ENCODE measurements at places on chromosomes 7 and 10.

DNA sequence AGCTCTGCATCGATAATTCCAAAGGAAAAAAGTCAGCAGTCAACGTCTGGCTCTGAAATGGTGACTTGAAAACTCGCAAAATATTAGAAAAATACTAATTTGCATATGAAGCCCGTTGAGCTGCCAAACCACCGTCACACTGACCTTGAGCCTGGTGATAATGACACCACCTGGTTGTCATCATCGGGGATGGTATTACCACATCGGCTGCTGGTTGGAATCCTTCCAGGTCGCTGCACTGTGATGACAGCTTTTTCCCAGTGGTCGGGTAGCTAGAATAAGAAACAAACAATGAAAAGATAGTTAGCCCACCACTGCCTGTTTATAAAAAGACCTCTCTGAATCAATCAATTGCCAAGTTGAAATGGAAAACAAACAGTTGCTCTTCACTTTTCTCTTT, 41.6 kb downstream of the LAMB1 start:
- DNase-seq, result no peak

DNA sequence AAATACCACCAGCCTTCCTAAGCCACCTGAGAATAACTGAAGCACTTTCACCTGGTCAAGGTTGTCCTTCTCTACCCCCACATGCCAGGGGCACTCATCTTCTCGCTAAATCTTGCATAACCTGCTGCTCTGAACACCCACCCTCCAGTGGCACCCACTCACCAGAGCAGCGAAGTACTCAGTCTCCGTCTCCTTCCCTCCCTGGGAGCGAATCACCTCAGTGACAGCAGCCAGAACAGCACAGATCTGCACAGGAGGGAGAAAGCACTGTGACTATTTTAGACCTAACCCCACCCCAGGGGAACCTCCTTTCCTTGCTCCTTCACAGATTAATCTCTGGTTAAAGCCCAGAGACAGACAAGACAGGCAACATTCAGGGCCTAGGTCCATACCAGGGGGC, 5.1 kb downstream of the RRP12 start:
- DNase-seq, result no peak

DNA sequence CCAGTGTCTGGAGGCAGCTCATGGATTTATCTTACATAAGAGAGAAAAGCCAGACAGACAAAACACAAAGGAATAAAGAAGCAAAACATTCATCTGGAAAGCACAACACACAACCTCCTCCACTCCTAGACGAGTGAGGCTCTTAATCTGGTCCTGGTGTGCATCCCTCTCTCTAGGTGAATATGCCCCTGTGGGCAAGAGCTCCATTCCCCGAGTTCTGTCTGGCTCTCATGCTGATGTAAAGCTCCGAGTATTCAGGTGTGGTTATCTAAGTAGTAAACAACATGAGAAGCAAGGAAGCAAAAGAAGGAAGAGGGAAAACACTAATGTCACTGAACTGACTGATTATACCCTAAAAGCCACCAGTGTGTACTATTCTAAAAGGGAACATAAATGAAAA, 47.9 kb upstream of the FEZF1 start:
- no peak for DNase-seq

DNA sequence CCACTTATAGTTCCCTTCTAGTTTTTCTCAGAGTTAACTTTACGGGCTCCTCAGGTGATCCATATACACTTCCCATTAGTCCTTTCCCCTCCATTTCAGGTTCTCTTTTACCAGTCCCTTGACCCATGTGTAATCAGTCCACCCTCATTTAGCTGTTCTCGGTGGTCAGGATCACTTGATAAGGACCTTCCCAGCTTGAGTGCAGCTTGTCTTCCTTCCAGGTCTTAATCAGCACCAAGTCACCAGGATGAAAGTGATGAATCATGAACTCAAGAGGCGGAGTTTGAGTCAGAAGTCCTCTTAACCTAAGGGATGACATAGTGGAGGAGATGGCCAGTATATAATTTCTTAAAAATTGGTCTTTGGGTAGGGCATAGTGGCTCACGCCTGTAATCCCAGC, 63.1 kb upstream of the CNTNAP2 start:
- no peak for DNase-seq

DNA sequence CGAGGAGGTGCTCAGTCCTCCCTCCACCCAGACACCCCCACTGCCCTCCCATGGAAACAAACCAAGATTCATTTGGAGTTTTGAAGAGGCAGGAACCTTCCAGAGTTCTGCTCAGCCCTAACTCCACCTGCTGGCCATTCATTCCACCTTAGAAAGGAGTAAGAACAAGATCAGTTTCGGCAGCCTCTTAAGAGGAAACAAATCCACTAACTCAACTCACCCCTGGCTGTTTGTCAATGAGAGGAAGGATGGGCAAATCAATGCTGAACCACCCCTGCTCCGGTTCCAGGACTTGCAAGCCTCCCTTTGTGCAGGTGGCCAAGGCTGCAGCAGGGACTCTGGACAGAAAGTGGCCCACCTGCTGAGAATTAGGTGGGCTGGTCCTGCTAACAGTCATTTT, 26.2 kb downstream of the CCDC3 start:
- peak; percentile 10 for DNase-seq

GRCh38 chr10:24701447-24701846, 22.2 kb downstream of the ARHGAP21 start:
- peak; percentile 66 for DNase-seq

- DNase-seq, result no peak
Measured at GRCh38 chr10:59465088-59465487, 102.7 kb upstream of the FAM13C start.

DNA sequence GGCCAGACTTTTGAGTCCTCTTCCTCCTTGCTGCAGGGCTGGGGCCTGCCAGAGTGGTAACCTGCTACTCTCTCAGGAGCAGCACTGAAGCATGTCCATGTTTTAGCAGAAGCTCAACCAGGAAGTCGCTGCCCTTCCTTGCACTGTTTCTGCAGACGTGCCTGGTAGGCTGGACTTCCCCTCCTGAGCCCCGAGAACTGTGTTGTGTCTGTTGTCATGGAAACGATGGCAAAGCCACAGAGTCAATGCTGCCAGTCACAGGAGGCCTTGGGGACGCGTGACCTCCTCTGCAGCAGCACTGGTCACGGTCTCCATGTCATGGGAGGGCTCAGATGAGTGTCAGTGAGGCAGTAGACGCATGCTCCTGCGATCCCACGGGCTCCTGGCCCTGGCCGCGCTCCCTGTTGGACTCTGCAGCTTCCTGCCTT, 145.5 kb downstream of the FANK1 start:
- peak; percentile 83 for DNase-seq

- DNase-seq, result no peak
Measured at GRCh38 chr7:106456329-106456728, 171.5 kb upstream of the NAMPT start.

DNA sequence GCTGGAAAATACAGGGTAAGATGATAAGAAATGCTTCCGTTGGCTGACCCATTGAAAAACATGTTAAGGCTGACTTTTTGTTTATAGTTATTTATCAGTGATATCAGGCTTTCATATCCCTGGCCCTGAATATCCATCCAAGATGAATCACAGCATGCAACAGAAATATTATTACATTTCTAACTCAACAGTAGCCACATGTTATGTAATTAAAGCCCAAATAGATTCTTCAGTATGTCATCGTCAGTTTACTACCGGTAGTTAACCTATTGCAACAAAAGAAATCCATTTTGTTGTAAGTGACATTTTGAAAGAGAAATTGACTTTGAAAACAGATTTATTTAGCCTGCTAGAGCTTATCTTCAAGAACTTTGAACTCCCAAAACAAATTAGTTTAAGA, 354.1 kb upstream of the CELF2 start:
- DNase-seq, result no peak

GRCh38 chr10:99235658-99236626, at the start of gene HPSE2:
HPSE2 (minus strand) TSS chr10:99235852.
- DNase-seq, result no peak

- no peak for DNase-seq
Measured at GRCh38 chr10:48364659-48365405, 58.4 kb downstream of the MAPK8 start.

DNA sequence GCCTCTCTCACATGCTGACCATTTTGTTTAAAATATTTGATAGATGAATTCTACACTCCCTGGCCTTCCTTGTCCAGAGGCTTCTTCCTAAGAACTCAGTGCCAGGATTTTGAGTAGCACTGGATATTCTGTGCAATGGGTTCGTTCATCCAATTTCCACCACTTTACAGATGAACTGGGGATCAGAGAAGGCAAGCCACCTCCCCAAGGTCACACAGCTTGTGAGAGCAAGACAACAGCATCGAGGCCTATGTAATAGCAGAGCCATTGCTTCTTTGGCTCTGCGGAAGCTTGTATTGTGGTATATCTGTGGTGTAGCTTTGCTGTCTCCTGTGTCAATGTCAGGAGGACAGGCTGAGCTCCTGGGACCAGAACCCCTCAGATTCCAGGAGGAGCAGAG, 140.9 kb downstream of the PLPP4 start:
- DNase-seq, result no peak

DNA sequence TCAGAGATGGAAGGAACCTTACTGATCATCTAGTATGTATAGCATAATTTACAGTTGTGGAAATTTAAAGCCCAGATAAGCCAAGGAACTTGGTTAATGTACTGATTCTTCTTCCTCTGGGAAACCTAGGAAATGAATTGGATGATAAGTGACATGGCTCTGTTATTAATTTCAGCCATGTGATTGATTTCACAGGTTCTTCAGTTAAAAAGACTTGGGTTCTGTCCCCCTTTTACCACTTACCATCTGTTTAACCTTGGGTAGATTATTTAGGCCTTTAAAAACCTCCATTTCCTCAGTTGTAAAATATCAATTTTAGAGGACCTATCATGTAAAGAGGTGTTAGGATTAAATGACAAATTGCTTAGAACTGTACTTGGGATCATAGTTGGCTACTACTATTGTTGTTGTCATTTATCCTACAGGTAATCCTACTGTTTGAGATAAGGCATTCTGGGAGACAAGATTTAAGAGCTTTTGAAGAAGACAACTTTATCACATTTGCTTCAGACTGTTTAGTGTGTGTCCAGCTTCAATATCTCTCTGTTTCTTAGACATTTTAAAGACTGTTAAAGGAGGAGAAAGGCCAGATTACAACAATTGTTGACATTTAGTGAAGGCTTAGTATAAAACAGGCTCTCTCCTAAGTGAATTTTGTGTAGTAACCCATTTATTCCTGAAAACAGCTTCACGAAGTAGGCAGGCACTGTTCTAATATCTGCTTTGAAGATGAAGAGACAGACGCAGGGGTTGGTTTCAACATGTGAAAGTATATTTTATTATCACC, 997.1 kb upstream of the C7orf33 start:
- no peak for DNase-seq

- no peak for DNase-seq
Measured at GRCh38 chr7:28674359-28674782, 262.1 kb downstream of the CREB5 start.

DNA sequence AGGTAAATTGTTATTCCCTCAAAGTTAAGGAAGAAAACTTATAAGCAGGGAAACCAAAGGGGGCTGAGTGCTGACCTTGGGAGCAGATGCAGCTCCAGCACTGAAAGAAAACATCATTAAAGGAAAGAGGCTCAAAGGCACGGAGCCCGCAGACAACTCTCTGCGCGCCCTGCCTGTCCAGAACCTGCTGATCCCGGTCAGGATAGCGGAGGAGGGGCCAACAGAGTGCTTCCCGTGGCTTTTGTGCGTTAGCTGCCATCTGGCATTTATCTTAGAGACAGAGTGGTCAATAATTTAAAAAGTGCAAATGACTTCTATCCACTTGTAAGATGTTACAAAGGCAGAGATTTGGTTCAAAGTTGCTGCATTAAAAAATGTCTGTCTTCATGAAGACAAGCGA, 162.1 kb downstream of the FANK1 start:
- DNase-seq, result no peak

DNA sequence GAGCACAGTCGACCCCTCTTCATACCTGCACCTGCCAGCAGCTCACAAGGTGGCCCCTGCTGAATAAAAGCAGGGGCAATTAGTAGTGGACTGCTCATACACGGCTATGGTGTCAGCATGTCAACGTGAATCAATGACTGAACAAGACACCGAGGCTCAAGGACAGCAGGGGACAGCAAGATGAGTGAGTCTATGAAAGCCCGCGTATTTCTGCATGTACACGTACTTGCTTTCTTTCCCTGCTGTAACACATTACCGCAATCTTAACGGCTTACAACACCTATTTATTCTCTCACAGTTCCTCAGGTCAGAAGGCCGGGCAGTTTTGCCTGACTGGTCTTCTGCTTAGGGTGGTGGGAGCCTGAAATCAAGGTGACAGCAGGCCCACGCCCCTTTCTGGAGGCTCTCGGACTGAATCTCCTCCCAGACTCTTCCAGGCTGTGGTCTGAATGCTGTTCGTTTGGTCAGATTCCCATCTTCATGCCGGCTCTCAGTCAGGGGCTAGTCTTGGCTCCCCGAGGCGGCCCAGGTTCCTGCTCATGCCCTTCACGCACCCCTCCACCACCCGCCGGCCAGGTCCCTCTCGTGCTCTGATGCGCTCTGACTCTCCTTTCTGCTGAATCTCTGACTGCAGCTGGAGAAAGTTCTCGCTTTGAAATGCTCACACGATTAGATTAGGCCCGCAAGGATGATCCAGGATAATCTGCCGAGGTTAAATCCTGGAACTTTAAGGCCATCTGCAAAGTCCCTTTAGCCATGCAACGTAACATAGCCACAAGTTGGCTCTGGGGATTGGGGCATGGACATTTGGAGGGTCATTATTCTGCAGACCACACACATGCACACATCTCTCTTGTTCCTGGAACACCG, 7.8 kb upstream of the PPP2R2D start:
- no peak for DNase-seq

DNA sequence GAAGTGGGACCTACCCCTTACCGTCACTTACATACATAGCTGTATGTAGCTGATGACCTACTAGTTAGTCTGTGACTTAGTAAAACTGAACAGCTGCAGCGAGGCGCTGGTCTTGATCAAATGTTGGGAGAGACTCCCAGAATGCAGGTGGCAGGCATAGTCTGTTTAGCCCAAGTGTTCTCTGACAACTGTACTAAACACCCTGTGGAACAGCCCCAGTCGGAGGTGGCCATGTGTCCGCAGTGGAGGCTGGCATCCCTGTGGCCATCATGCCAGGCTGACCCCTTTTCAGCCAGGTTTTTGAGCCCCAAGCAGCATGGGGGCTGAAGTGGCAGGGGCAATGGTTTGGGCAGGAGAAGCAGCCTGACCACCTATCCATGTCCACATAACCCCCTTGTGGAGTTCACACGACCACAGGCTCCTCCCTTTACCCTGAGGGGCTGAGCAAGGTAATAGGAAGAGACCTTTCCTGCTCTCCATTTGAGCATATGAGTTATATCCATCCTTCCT, 7.2 kb downstream of the ADCY1 start:
- no peak for DNase-seq

- DNase-seq, result no peak
Measured at GRCh38 chr7:66913118-66914037, 7.6 kb upstream of the TMEM248 start.

DNA sequence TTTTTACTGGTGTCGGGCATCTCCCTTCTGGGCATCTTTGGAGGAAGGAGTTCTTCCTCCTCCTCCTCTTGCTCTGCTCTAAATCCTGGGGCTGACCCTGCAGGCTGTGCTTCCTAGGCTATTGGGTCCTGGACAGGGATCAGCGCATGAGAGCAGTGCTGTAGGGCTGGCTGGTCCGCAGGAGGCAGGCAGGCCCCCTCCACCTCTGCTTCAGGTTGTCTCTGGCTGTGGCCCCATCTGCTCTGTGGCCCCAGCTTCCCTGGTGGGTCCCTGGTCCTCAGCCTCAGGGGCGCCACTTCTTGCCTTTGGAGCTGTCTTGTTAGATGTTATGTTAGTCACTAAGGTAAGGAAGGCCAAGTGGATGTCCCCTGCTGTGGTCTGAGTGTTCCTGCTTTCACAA, 237.3 kb upstream of the PITRM1 start:
- no peak for DNase-seq

- no peak for DNase-seq
Measured at GRCh38 chr10:18268005-18268404, 127.8 kb downstream of the CACNB2 start.

Measured in activated CD4-positive, alpha-beta T cell treated with anti-CD3 and anti-CD28 coated beads, Interleukin-2, Interleukin-6, amounts not matched to agents 100 ng/mL and 50 ng/mL, durations not matched to agents 16 hours and 8 hours (primary cell).